ENCODE measurements at places on chromosomes 5 and 9.

GRCh38 chr5:169970911-169971765, 9.2 kb downstream of the INSYN2B start:
- no peak for DNase-seq

GRCh38 chr9:254516-254915, 39.9 kb downstream of the DOCK8 start:
- no peak for DNase-seq

DNA sequence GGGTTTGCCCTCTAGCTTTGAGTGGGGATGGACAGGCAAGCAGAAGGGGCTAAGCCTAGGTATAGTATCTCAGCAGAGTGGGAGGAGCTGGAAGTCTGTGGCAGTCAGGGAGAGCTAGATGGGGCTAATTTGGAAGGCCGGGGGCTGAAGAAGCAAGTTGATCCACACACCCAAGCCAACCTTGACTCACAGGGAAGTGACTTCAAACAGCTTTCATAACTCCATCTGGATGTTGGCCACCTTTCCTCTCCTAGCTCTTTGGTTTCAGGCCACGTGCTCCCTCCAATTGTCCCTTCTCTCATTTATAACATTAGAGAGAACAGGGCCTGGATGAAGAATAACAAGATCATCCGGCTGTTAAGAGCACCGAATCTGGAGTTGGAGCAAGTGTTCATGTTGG, 36.8 kb downstream of the EGR1 start:
- DNase-seq: no peak

DNA sequence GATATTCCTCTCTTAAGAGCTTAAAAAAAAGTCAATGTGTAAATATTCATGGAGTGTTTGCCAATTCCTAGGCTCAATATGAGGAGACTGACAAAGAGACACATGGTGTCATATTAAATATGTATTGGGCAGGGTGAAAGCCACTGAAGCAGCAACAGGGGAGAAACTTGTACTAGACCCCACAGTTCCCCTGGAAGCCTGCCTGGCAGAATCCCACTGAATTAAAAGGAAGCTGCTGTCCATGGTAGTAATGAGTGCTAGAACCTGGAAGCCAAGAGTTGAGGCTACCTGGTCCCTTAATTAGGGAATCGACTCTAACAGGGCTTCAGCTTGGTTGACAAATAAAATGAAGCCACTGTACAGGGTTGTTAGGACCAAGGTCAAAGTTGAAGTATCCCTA, 129.4 kb upstream of the GPR151 start:
- no peak for DNase-seq

DNA sequence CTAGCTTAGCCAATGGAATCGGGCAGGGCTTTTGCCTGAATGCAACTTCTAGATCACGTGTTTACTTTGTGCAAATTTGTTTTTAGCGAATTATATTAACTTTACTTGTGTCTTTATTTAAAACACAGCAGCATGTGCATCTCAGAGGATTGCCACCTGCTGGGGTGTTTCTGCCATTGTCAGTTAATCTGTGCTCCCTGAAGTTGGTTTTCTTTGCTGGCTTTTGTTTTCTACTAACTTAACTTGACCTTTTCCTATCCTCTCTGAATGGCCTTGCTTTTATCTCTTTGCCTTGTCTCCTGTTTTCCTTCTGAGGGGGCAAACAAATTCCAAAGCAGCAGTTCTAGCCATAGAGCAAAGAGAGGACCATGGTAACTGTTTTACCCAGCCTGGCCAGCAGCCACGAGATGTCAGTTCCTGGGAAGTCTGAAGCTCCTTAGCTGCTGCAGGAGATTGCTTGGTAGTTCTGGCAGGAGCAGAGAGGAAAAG, 67.6 kb downstream of the ARHGEF28 start:
- DNase-seq: no peak

GRCh38 chr9:122151267-122151828, 8.2 kb downstream of the NDUFA8 start:
- no peak for DNase-seq

DNA sequence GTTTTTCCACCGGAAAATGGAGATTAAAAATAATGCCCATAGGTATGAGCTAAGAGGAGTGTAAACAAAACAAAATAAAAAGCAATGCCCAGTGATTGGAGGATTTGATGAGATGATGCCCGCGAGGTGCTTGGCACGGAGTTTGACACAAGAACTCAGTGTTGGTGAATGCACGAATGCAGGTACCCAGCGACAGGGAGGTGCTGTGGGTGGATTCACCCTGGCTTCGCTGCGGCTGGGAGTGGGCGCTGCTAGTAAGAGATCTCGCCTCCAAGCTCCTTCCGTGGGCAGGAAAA, 526 bp upstream of the STXBP1 start:
- DNase-seq: no peak

DNA sequence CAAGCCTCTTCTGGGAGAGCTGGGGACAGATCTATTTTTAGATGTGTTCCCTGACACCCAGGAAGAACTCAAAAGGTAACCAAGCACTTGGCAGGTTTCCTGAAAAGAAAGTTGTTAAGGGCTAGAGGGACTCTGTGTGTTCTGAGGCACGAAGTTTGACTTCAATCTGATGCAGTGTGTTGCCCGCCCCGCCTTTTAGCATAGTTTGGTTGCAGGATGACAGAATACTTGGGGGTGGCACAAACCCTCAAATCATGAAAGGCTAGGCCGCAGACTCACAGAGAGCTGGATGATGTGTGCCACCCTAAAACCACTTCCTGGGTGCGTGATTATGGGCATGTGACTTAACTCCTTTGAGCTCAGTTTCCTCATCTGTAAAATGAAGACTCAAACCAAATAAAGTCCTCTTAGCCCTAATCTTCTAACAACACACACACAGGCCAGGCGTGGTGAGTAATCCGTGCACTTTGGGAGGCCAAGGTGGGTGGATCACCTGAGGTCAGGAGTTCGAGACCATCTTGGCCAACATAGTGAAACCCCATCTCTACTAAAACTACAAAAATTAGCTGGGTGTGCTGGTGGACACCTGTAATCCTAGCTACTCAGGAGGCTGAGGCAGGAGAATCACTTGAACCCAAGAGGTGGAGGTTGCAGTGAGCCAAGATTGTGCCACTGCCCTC, 12.8 kb upstream of the NDFIP1 start:
- peak; percentile 71 for DNase-seq
